Stimulated activated CD4-positive, alpha-beta T cell treated with anti-CD3 and anti-CD28 coated beads, Interleukin-12 subunit alpha, Interleukin-12 subunit beta, amount 100 ng/mL, for 4 hours (primary cell): ENCODE measurements at places on chromosomes 7 and 10.

DNA sequence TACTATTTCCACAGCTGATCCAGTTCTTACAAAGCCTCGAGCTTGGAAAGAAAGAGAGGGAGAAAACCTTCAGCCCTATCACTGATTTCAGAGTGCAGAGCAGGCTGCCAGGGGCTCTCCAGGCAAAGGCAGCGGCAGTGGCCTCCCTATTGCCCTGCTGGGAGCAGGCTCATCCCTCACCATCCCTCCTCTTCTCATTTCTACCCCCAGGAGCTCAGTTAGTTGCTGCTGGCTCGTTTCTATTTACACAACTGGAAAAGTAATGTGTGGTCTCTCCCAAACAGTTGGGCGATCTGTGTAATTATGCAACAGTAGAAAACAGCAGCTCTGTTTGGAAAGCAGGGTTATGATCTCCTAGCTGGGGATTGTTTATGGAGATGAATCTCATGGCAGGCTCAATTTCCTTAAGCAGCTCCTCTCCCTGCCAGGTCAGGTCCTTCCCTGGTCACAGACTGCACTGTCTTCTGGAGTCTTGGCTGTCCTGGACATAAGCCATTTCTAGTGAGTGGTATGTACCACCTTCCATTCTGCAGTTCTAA is 28.7 kb upstream of the TNS3 start:
- DNase-seq: no peak

- no peak for DNase-seq
Measured at GRCh38 chr7:121449329-121449728, 53.2 kb upstream of the FAM3C start.

GRCh38 chr7:87082675-87083074 is 23.2 kb upstream of the ELAPOR2 start:
- DNase-seq: no peak

DNA sequence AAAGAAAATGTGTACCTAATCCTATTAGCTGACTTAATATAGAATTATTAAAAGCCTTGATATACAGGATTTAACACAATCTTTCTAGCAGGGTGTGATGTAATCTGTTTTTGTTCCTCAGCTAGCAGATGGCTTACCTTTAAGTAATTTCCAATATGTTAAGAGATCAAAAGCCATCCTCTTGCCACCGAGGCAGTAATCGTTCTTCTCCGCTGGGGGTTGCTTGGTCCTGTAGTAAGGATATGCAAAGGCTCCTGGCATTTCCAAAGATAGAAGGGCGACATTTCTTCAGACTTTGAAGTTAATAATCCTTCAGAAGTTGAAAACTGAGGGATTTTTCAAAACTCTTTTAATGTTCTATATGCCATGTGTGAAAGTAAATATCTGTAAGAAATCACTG is 156.4 kb downstream of the FZD1 start:
- DNase-seq: no peak

DNA sequence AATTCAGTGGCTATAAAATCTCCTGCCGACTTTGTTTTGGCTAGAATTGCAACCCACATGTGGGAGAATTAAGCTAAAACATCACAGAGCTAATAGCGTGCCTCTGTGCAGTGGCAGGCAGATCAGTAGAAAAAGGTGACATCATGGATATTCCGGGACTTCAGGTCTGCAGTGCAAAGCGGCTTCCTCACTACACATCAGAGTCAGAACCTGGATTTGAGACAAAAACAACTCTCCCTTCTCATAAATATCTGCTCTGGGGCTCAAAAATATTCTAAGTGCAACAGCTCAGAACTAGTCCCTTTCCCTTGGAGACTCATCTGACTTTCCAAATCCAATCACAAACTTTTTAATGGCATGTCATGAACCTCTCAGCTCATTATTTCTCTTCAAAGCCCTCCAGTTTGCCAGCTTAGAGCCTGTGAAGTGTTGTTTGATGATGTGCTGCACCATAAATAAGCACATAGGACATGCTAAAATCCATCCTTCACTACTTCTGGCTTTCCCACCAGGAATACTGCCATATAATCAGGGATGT is 337.1 kb downstream of the RNLS start:
- DNase-seq: no peak

GRCh38 chr7:85262891-85263290 is 76.0 kb upstream of the SEMA3D start:
- no peak for DNase-seq

- DNase-seq: no peak
Measured at GRCh38 chr7:129569811-129570215, 41.7 kb upstream of the NRF1 start.

GRCh38 chr10:132118366-132118765 is 52.6 kb downstream of the JAKMIP3 start:
- no peak for DNase-seq

GRCh38 chr7:150971242-150972022 is 6.7 kb downstream of the KCNH2 start:
- no peak for DNase-seq

DNA sequence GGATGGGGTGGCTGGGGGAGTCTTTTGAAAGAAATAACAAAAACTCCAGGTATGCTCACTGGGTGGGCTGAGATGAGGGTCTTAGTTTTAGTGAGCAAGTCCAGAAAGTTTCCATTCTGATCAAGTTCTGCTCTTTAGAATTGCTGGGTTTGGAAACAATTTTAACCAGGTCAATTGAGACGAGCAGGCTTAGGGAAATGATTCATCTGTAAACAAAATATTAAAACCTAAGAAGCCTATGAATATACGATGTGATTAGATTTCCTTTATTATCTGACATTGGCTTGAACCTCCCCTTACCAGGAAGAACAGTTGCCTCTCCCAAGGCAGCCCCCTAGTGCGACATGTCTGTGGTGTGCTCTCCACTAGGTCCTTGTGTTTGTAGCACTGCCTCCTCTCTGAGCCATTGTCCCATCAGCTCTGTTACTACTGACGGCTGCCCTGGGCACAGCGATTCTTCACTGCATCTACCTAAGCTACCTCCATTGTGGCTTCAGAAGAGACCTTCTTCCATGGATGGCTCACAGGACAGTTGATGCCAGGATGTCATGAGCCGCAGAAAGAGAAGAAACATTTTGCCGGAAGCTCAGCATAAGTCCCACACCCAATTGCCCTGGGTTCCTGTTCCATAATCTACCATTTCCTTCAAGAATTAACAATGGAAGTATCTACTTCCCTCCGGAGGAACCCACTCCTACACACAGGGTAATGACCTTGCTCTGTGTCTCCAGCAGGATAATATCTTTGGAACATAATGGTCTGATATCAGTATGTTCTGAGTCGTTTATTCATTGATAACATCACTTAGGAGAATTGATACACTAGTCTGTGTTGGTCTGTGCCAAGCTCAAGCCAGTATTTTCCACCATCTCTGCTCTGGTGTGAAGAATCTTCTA is 95.1 kb upstream of the ITGB1 start:
- DNase-seq: no peak

GRCh38 chr7:139557857-139558581 is 34.5 kb downstream of the CLEC2L start:
- no peak for DNase-seq

GRCh38 chr10:70558871-70559810 is 43.4 kb downstream of the PRF1 start:
- DNase-seq: peak; percentile 64

DNA sequence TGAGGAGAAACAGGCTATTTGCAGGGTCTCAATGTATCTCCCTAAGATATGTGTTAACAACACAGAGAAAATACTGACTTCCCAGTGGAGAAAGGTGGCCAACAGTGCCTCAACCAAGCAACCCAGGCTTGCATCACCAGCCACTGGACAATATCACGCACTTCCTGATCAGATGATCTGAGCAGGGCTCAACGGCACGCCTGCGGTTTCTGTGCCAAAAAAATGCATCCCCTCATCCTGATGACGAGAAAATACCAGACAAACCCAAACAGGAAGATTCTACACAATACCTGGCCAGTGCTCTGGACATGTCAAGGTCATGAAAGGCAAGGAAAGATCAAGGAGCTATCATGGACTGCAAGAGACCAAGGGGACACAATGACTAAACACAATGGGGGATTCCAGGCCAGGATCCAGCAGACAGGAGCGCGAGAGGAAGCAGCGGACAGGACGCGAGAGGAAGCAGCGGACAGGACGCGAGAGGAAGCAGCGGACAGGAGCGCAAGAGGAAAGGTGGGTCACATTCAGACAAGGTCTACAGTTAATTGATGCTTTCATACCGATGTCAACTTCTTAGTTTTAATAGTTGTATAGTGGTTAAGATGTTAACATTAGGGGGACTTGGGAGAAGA is 51.1 kb downstream of the GNA12 start:
- no peak for DNase-seq

DNA sequence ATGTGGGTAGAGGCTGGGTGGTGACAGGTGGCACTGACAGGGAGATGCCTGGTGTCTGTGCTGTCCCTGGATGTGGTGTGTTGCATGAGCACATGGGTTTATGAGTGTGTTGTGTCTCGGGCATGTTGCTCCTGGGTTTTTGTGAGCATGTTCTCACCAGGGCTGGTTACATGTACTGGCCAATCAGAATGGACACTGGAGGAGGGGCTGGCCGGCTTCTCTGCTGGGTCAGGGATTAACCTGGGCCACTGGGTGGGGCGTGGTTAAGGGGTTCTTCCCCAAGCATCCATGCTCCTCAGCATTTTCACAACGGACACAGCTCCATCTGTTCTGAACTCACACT is 20.8 kb upstream of the VOPP1 start:
- DNase-seq: no peak
